ENCODE measurements at places on chromosomes 3 and 15.

DNA sequence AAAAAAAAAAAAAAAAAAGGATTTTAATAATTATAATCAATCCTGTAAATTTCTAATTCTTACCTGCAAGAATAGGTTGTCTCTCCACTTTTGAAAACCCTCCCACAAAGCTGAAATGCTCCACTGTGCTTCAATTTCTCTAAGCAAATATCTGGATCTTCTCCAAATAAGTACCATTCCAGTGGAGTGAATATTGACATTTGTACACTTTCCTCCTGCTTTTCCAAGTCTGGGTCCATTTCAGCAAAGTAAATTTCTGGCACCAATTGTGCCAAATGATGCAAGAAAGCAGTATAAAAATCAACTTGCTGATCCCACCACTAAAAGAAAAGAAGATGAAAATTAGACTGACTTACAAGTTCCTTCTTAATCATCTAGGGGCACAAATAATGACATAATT, 19.9 kb downstream of the UBR1 start:
- no peak for DNase-seq

DNA sequence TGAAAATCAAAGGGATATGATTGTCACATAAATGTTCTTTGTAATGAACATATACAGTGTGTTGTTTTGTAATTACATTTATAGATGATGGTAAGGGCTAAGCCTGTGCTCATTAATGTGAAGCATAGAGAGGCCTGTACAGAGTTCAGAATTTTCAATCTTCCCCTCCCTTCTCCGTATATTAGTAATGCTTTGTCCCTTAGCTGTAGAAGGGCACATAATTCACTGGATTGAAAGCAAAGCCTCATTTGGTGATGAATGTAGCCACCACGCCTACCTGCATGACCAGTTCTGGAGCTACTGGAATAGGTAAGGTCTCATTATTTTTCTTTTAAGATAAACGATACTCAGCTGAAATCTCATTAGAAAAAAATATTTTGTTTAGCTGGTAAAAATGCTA, 130.2 kb downstream of the CDIN1 start:
- DNase-seq, result no peak

- no peak for DNase-seq
Measured at GRCh38 chr15:38216763-38217162, 35.9 kb upstream of the SPRED1 start.

DNA sequence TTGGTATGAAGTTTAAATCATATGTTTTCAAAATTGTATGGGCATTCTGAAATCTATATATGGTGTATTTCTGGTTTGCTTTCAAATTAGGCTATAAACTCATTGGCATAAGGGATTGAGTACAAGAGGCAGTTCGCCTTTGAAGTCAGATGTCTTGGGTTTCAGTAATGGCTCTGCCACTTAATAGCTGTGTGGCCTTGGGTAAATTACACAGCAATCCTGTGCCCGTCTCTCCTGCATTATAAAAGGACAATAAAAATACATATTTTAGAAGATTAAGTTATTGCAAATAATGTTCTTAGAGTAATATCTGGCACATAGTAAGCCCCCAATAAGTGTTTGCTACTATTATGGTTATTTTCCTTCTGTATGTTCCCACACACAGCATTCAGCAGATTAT, 20.4 kb upstream of the STRIT1 start:
- DNase-seq, result no peak

- no peak for DNase-seq
Measured at GRCh38 chr3:187777331-187777941, 32.2 kb upstream of the BCL6 start.

GRCh38 chr15:62901909-62902546, 140.5 kb upstream of the TPM1 start:
- DNase-seq, result no peak

GRCh38 chr3:187639927-187640568, 30.1 kb downstream of the SST start:
- DNase-seq, result no peak

- DNase-seq, result no peak
Measured at GRCh38 chr15:93658026-93658816, 569.2 kb upstream of the RGMA start.

DNA sequence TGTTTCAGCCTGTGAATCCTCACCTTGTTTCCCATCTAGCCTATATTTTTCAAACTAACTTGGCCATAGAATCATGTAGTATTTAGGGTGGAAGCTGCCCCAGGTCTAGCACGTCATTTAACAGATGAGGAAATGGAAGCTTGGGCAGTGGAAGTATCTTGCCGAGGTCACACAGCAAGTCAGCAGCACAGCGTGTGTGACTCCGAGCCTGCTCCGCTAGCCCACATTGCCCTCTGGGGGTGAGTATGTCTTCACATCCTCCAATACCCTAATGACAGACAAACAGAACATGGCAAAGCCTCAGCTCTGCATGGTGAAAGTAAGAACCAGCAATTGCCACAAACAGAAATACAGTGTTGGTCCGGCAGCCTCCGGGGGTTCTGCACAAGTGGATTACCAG, 2.2 kb upstream of the CCR5 start:
- no peak for DNase-seq

DNA sequence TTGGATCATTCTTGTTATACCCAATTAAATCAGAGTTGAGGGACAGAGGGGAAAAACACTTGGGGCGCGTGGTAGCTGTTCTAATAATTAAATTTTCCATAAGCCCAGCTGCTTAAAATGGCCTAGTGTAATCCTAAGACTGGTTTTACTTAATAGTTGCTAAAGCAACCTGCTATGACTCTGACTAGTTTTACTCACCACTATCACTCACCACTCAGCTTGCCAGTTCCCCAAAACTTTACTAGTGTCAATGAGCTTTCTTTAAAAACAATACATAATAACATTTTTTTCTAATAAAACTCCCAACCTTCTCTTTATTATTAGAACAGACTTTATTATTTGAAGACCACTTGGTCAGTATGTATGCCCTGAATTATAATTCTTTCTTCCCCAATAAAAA, 49.6 kb downstream of the ECT2 start:
- DNase-seq, result no peak

GRCh38 chr15:69232765-69233164, 65.9 kb upstream of the PAQR5 start:
- no peak for DNase-seq

DNA sequence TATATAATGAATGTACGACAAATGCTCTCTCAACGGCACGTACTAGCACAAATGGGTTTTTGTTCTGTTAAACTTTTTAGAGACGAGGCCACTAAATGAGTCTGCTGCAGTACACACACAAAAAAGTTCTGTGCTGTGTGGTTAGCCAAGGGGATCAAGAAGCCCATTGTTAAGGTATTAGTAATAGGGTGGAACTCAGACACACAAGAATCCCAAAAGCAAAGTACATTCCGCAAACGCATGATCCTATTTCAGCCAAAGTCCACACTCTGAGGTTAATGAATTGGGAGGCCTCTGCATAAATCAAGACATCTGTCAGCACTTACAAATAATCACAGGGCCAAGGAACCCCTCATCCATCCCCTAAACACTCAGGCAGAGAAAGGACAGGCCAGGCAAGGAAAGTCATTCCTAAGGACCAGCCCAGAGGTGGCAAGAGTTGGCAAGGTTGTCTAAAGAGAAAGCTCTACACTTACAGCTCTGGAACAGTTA, 12.1 kb downstream of the OSBPL10 start:
- no peak for DNase-seq

DNA sequence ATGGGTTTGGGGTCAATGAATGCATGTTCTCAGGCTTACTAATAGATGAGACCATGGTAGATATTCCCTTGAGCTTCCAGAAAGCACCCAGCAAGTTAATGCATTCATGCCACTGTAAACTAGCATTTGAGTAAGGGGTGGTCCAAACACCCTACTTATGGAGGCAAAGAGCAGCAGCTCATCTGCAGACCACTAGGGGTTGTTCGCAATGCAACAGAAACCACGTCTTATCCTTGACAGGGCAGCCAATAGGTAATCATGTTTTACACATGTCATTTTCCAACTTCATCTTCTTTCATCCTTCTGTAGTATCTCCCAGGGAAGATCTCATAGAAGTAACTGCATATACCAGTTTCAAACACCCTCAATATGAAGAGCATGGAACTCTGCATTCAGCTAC, 330.2 kb downstream of the RORA start:
- no peak for DNase-seq

DNA sequence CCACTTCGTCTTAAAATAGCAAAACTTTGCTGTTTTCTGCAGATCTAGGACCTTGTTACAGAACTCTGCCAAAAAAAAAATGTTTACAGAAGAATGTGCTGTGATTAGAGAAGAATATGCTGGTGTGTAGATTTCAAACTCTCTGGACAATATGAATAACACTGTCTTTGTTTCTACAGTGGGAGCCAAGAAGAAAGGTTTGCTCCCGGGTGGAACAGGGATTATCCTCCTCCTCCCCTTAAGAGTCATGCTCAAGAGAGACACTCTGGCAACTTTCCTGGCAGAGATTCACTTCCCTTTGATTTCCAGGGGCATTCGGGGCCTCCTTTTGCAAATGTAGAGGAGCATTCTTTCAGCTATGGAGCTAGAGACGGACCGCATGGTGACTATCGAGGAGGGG, 27.3 kb downstream of the RBM6 start:
- no peak for DNase-seq

DNA sequence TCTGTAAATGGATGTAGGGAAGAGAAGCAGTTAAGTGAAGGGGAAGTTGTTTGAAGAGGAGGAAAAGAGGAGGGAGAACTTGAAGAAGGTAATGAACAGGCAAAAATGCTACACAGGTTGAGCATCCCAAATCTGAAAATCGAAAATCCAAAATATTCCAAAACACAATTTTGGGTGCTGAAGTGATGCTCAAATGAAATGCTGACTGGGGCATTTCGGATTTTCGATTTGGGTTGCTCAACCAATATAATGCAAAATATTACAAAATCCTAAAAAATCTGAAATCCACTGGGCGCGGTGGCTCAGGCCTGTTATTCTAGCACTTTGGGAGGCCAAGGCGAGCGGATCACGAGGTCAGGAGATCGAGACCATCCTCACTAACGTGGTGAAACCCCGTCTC, 61.9 kb upstream of the CDAN1 start:
- DNase-seq, result no peak

GRCh38 chr15:69313432-69314000, 14.8 kb downstream of the PAQR5 start:
- DNase-seq, result no peak

- DNase-seq, result no peak
Measured at GRCh38 chr15:51086409-51086808, 8.3 kb downstream of the TNFAIP8L3 start.

DNA sequence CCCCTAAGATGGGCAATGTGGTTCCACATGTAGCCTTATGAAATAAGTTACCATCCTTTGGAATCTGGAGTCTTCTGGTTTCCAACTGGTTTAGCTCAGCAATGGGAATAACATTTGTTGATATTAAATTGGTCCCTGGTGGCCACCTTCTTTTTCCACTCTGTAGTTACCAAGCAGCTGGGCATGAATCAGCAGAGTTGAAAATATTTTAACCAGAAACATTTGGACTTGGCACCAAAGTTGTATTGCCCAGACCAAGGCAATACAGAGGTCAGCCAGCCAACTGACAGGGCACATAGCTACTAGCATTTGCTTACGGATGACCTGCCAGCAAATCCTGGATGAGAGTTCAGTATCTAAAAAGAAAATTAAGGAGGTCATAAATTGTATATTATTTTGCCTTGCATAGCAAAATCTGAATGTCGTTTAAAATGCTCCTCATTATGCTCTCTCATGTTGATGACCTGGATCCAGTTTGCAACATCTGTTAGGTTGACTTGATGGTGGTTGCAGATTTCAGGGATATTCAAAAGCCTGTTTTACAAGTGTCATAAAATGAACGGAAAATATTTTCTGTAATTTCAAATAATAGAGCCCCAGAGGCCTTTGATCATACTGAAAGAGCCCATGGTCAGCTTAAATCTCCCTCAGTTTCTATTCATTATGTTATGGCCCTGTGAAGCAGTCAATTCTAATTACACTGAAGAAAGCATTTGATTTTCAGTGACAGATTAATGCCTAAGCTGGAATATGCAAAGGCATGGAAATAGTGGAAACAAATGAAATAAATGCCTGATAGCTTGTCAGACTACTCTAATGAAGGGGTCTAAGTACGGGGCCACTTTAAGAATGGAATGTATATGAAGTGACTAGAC, 54.6 kb downstream of the PPM1L start:
- peak; percentile 32 for DNase-seq

DNA sequence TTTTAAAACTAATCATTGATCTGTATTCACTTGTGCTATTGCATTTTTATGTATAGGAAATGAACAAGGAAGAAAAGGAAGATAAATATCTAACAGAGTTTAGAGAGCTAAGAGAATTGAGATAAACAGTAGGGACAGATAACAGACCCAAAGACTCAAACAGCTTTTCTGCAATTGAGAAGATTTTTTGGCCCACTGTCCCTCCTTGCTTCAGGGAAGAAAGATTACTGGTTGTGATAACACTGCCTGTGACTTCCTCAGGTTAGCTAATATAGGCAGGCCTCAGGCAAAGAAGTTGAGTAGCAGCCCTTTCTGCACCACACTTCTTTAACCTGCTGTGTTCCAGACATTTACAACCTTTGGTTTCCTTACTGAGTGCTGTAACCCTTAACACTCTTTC, 2.7 kb upstream of the COX17 start:
- DNase-seq, result no peak

DNA sequence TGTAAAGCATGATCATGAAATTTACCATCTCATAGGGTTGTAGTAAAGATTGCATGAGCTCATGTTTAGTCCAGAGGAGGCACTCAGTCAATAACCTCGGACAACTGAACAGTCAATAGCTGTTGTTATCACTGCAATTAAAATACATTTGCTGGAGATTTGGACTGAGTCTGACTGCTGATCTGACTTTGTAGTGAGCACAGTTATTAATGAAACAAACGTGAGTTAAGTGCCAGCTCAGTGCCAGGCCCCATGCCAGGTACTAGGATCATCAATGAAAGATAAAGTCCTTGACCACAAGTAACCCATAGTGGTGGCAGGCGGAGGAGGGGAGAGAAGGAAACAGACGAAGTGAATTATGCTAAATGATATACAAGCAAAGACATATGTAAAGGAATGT, 43.7 kb upstream of the PRICKLE2 start:
- DNase-seq, result no peak

DNA sequence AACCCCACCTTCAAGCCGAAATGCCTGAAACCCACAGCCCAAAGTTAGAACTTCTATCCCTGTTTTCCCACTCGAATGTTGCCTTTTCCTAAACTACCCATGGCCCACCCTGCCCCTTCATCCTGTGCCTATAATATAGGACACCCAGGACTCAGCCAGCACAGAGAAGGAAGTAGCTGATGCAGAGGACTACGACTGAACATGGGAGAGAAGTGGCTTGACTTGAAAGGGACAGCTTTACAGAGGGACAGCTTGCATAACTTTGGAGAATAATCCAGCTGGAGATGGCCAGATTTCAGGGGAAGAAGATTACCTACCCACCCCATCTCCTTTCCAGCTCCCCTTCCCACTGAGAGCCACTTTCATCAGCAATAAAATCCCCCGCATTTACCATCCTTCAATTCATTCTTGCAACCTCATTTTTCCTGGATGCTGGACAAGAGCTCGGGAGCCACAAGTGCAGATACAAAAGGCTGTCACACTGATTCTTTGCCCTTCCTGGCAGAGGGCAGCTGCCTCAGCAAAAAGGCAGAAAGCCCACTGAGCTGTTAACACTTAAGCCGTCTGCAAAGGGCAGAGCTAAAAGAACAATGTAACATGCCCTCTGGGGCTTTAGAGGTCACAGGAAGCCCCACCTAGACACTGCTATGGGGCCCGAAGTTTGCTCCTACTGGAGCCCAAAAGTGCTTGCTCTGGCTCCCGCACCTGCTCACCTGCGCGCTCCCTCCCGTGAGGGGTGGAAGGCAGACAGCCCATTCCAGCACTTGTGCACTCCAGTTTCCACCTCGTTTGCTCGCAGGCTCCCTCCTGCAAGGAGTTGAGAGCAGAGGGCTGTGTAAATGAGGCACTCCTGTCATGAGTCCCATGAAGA, 224.0 kb downstream of the TBC1D5 start:
- DNase-seq, result no peak

All from NCI-H1694 treated with DMSO at 0.1 percent for 48 hours (cell line).